ENCODE measurements at places on chromosomes 7 and 10. TPM values are rescaled to one million over a fixed set of nuclear protein-coding genes. Genes with fewer than 3 reads are reported as not detected.

DNA sequence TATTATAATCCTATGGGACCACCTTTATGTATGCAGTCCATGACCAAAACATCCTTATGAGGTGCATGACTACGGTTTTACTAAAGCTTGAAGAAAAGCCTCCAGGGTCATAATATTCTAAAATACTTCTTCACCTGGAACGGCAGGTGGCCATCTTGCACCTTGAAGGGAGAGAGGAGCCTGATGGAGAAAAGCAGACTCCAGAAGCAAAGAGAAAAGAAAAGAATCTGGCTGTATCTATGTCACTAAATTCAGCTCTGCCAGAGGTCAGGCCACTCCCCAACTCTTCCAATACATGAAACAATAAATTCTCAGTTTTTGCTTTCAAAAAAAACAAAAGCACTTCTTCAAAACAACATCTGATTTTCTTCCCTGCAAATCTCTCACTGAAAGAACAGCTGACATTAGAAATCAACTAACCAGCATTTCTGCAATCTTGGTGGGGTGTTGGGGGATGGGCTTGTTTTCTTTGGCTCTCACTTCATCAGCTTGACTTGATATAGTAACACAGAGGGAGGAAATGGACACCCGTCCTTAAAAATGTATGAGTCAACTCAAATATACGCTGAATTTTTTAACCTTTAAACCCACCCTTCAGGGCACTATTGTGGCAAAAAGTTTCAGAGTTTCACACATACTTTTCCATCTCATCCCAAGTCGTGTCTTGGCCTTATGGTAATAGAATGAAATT is 21.7 kb downstream of the HIBADH start:
- DNase-seq, result no peak

DNA sequence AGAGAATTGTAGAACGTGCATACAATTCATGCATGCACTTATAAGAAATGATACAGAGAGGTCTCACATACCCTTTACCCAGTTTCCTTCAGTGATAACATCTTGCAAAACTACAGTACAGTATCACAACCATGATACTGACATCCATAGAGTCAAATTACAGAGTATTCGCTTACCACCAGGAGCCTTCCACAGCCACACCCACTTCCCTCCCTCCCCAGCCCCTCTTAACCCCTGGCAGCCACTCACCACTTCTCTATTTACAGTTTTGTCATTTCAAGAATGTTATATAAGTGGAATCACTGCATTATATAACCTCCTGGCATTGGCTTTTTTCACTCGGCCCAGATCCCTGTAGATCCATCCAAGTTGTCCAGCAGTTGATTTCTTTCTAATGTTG is 143.8 kb downstream of the ZNF248 start:
- DNase-seq, result no peak

DNA sequence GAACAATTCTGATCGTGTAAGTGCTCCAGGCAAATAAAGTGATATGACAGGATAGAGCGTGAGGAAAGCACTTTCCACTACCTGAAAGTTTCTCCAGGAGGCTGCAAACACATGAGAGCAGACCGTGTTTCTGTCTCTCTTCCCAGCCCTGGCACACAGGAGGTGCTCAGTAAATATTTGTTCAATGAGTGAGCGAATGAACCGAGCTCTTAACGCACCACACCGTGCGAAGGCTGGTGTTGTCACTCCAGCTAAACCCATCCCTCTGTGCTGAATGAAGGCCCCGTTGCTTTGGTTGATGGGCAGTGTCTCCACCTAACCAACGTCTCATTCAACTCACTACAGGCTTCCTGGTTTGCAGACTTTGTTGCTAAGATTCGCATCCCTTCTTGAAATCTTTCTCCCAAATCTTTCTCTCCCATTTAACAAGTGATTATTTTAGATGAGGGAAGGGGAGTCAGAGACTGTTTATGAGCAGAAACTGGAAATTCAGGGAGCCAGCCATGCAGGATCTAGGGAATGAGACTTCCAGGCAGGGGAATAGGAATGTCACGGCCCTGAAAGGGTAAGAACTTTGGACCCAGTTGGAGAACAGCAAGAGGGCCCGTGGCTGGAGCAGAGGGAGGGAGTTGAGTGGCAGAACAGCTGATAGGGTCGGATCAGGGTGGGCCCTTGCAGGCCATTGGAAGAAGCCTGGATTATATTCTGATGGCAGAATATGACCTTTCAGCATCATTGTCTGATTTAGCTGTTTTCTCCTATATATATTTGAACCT is 282.6 kb downstream of the CAMK1D start:
- DNase-seq, result no peak

GRCh38 chr7:7569081-7569527 is 2.4 kb downstream of the MIOS start:
- DNase-seq, result no peak

DNA sequence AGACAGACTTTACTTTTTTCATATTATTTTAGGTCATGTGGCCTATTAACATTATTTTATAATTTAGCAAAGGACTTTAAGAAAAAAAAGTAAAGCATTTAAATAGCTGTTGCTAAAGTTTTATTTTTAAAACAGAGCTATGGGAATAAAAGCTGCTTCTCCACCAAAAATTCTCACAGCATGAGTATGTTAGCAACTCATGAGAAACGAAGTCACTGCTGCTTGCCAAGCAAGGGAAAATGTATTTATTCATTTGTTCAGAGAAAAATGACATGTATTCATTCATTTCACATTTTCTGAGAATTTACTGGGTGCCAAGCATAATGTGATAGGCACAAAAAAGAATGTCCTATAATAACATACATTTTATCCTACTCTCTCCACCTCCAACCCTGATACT is 5.1 kb downstream of the LRRC72 start:
- no peak for DNase-seq

DNA sequence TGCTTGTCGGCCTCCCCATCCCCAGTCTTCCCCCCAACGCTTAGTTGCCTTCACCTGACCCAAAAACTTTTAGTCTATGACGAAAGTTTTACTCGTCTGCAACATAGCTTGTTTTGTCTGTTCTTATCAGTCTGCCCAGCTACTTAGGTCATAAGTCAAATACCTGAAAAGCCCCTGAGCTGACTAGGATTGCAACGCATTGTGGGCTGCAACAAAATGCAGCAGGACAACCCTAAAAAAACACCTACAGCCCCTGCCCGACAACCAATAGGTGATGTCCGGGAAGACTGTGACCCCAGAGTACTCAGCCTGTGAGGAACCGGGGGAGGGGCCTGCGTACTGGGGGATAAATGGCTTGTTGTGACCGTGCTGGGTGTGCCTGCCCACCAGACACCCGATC is 19.3 kb upstream of the GPER1 start:
- DNase-seq, result no peak

GRCh38 chr7:78429878-78430277 is 631.3 kb downstream of the PHTF2 start:
- no peak for DNase-seq

DNA sequence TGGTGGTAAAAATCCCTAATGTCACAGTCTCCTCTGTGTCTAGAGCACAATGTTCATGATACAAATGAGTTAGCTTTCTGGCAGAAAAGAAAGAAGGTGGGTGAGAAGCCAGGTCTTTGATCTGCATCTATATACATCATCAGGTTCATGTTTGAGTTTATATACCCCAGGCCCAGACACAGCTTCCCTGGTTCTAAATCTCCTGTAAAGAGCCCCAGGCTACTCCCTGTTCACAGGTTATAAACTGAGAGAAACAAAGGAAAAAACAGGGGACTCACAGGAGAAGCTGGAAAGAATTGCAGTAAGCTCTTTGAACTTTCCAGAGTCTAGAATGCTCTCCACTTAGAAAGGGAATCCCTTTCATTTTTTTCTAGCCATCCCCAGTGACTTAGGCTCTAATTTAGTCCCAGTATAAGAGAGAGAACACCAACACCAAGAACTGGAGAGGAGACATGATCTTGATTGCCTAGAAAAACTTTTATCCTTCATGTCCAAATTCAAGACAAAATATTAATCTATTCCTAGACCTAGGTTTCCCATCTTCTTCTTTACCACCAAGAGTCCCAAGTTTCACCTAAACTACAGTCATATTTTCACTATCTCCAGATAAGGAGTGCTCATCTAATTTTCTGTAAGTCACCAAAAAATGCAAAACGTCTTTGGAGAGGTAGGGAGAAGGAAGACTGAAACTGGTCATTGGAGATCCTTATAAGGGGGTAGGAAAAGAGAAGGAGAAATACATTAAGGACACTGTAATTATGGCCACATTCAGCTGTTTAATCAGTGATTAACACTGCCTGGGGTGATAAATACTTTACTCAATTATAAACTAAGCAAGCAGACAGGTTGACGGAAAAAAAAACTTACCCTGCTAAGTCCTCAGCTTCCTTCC is 469 bp downstream of the MSS51 start:
- no peak for DNase-seq

- DNase-seq, result no peak
Observed at GRCh38 chr7:11776039-11776438, 56.0 kb downstream of the THSD7A start.

DNA sequence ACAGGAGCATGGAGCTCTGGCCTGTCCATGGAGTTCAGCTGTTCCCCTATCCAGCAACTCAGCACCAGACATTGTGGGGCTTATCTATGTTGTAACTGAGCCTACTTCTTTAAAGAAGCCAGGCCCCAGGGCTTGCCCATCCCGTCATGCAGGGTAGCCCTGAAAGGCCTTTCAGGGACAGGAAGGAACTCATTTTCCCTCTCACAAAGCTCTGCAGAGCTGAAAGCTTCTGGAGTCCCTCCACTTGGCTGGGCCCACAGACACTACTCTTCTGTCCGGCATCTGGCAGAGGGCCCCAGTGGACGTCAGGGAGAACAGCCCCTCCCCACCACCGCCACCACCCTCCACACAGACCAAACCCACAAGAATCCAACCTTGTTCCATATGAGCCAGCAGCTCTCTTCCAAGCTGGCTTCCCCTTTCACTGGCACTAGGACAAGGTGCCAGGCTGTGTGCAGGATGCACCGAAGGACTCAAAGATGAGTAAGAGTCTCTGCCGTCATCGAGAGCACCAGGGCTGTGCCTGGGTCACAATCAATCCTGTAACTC is 33.1 kb downstream of the DENND2A start:
- no peak for DNase-seq

DNA sequence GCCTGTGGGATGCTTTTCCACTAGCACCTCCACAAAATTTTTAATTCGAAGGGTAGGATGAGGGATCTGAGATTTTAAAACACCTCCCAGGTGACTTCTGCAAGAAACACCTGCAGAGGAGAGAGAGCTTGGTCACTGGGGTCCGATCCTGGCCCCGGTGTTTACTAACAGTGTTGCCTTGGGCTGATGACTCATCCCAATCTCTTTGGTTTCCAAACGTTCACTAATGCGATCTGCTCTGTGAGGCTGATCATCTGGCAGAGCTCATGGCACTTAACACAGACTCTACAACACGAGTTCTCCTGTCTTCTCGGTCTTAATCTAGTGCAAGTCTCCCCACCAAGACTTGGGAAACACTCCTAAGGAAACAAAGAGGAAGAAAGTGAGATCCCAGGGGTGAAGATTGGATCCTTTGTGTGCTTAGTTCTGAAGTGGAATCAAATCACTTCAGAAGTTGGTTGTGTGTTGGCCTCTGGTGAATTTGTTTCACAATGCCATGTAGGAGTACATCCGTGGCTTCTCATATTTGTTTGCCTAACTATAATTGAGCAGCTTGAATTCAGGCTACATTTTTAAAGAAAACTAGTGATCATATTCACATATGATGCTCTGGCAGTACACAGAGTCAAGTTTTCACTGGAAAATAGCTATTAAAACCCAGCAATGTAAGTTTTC is 407.9 kb downstream of the NRG3 start:
- no peak for DNase-seq

- no peak for DNase-seq
Observed at GRCh38 chr7:156309016-156309620, 331.5 kb upstream of the RNF32 start.

DNA sequence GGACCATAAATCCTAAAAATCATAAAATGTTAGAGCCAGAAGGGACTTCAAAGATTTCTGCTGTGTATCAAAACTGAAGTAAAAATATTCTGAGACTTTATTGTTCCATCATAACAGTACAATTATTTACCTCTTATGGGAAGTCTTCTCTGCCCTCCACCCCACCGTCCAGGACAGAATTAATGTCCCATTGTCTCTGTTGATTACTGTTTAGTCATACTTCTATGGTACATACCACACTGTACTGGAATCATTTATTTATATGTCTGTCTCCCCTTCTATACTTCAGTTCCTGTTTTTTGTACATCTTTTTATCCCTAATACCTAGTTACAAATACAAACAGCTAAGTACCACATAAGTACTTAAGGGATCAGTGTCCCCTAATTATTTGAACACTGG is 91.4 kb upstream of the CAPZA2 start:
- no peak for DNase-seq

DNA sequence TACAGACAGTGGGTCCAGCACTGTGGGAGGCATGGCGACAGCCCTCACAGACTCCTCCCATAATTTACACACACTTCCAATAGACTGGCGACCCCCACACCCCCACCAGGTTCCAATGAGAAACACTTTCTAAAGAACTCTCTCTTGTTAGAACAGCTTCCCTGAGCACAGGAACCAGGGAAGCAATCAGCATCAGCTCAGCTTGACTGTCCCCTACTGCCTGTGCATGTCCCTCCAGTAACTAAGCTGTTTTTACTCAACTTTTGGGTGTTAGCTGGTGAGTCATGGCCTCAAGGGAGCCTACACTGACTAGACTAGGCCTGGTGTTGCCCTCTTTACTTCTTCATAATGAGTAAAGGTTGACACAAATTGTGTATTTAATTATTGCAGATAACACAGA is 32.6 kb upstream of the HERPUD2 start:
- DNase-seq, result no peak

- DNase-seq, result no peak
Observed at GRCh38 chr7:128039544-128039953, 8.3 kb upstream of the LRRC4 start.

DNA sequence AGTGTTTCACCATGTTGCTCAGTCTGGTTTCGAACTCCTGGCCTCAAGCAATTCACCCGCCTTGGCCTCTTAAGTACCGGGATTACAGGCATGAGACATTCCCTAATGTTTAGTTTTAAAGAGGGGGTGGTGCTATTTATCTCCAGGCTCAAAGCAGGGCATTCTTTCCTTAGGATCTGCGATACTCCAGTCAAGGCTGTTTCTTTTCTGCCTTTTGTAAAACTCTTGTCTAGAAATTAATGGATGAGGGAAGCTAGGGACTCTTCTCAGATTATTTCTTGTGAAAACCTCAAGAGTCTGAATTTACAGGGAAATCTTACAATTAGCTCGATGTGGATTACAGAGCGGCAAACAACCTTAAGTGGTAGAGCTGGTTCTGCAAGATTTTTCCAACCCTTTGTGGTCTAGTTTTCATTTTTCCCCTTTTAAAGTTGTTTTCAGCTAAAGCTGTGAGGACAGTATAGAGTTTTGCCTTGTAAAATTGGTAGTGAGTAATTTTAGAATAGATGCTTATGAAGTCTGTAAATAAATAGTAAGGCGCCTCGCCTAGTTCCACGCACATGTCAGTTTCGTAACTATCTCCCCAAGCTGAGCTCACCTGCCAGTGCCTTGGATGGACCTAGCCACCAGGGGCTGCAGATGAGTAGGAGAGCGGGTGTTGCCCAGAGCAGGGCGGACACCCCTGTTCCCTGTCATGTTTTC is 53.1 kb downstream of the CUX1 start:
- no peak for DNase-seq

The AS3MT gene
- total RNA-seq, result 4.0 TPM

The VSTM4 gene
- total RNA-seq, result 20.3 TPM

The AKR1C3 gene
- 122 TPM for total RNA-seq

The MYO1G gene
- total RNA-seq, result 3.2 TPM

The FOXP2 gene
- 7.2 TPM for total RNA-seq

The ZNF736 gene
- 6.9 TPM for total RNA-seq

The PAX4 gene
- not detected for total RNA-seq

The SMNDC1 gene
- 18.3 TPM for total RNA-seq

The PAXIP1 gene
- total RNA-seq, result 10.4 TPM

The FAM237B gene
- total RNA-seq, result not detected

The SFTPA1 gene
- not detected for total RNA-seq

The SCART1 gene
- total RNA-seq, result 1.3 TPM
